H54 (cell line): ENCODE measurements at places on chromosomes 12 and 14.

DNA sequence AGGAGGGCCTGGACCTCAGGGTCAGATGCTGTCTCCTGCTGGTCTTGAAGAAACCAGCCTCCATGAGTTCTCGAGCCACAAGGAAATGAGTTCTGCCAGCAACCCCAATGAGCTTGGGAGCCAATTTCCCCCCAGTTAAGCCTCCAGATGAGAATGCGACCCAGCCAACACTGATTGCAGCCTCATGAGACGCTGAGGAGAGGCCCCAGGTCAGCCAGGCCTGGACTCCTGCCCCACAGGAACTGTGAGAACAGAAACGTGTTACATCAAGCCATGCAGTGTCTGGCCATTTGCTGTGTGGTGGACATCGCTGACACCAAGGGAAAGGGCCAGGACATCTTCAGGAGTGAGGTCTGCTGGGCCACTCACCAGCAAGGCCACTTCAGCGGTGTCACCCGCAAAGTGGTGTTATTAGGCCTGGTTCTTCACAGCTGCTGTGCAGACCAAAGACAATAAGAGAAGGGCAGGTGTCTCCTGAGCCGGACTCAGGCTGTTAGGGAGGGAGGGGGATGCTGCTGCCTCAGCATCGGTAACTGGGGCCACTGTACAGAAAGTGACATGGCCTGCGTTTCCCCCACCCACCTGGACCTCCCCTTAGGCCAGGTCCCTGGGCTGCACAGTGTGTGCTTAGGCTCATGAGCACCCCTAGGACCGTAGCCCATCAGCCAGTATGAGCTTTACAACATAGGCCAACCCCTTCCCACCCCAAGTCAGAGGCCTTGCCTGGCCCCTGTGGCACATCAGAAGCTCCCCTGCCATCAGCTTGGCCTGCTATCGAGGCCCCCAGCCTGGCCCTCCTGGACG is 272.4 kb upstream of the RTL1 start:
- no peak for DNase-seq

DNA sequence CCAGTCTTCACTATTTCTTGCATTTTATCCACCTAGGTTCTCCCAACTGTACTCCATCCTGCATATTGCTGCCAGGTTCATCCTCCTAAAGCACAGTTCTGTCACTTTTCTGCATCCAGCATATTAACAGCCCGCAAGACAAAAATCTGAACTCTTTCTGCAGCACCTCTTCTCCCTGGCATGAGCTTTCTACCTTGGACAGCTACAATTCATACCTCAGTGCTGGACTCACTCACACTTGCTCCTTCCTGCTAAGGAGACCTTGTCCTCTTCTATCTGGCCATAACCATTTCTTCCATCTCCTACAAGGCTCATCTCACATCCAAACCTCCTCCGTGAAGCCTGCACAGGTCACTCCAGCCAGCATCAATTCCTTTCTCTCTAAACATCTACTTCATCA is 170.1 kb upstream of the GRIP1 start:
- DNase-seq: no peak

DNA sequence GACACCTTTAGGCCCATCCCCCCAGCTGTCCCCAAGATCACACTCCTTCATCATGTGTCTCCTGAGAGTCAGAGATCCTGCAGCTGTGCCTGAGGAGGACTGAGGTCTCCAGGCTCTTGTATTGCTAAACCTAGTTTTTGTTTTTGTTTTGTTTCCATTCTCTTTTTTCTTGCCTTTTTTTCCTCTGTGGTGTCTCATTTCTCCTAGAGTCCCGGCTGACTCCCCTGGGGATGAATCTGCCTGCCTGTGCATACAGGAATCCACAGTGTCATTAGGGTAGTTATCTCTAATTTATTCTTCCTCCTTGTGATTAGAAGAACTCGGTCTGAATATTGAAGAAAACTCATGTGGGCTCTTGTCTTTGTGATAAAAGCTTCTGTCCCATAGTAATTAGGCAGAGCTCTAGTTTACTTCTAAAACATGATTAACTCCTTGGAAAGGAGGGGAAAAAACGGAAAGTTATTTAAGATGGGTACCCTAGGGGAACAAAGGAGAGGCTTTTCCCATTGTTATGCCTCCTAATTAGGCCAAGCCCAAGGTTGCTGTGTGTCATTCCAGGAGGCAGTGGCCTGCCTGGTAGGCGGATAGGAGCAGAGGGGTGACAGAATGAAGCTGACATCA is 343.2 kb downstream of the ZFP36L1 start:
- DNase-seq: no peak

DNA sequence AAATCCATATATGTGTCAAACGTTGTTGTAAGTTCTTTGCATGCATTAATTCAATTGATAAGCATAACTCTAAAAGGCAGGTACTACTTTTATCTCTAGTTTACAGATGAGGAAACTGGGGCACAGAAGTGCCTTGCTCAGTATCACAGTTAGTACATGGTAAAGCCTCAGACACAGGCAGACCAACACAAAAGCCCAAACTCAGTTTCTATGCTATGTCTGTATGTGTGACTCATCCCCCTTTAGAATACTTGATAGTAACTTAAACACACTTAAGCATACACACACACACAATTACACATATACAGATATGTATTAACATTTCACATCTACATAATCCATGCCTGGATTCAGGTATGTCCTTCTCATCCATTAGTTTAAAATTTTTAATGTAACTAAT is 88.0 kb downstream of the EPS8 start:
- no peak for DNase-seq

DNA sequence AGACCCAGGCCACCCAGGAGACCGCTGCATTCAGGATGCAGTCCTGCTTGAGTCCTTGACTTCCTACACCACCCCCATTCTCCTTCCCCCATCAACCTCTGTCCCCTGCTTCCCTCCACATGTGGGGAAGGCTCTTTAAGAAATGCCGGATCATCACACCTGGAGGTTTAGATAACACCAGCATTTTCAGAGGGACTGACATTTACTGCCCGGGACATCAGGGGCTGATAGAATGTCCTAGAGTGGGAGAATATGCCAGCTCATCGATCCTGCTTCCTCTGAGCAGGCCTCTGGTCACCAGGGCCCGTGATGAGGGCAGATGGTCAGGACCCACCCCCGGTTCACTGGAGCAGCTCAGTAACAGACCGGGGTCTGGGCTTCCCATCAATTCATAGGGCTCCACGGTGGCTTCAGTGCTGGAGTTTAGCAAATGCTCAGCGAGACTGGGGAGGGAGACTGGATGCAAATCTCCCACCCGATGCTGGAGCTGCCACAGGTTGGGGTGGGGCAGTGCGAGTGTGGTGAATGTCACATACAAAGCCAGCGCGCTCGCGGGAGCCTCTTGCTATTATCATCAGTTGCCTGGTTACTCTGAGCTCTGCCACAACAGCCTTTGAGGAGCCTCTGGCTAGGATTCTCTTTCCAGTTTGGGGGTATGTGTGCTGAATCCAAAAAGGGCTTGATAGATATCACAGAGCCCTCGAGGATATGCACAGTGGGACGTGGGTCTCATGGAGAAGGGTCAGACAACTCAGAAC is 111.6 kb downstream of the RBM19 start:
- DNase-seq: no peak

- no peak for DNase-seq
These were observed 23.2 kb upstream of the PTGDR start for GRCh38 chr14:52244328-52244727.

GRCh38 chr12:93956551-93956950 is 191.8 kb upstream of the PLXNC1 start:
- DNase-seq: no peak

DNA sequence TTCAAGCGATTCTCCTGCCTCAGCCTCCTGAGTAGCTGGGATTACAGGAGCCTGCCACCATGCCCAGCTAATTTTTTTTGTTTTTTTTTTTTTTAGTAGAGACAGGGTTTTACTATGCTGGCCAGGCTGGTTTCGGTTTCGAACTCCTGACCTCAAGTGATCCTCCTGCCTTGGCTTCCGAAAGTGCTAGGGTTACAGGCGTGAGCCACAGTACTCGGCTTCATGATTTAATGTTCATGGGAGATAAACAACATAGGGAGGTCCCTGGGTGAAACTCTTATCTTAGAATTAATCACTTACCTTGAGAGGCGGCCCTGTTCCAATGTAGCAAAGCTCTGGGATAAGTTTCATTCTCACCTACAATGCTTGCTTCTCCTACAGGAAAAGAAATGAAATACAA is 48.3 kb downstream of the SEL1L start:
- no peak for DNase-seq

GRCh38 chr12:20096430-20096829 is 271.9 kb upstream of the PDE3A start:
- no peak for DNase-seq

DNA sequence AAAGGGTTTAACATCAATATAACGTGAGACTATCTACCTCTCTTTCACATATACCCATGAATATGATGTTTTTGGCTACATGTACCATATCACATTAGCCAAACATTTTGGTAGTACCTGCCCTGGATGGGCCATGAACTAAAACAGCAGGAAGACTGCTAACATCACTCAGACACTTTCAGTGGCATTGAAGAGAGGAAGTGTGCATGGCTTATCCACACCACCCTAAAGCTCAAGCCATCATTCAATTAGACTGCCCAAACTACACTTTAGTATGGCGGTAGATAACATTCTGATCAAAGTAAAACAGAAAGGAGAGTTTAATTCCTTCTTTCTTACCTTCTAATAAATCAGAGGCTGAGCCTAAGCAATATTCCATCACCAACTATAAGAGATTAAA is 103.0 kb downstream of the PEBP1 start:
- DNase-seq: no peak

DNA sequence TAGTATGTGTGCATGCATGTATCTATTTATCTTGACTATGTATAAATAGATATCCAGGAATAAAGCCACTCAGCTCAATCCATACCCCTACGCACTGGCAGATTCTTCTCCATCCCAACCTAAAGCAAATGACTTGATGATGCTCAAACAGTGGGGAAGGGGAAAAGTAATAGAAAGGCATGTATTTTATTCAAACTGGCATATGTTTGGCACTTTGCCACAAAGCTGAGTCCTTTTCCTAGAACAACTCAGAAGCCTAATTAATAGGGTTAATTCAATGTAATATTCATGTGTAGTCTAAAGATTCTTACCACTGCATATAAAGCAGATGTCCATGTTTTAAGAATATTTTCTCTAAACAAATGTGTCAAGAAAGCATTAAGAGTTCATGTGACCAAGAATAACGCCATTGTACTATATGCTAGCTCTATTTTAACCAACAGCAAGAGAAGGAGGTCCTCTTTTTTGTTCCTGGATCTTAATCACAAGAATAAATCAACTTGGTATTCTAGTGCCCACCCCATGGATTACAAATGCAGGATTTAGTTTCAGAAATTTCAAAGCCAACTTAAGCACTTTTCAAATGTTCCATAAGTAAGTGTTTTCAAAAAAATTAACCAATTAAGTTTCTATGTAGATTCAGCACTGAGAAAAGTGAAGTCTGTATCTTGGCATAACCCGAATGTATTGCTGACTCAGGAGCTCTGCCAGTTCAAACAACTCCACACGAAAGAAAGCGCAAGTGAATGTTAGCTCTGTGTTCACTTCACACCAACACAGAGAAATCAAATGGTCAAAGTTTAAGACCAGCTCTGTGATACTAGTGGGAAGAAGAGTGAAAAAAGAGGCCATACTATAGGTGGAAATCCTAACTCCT is 233.6 kb downstream of the MED13L start:
- DNase-seq: no peak

- DNase-seq: no peak
These were observed 189.5 kb downstream of the TTC8 start for GRCh38 chr14:89013698-89014568.

DNA sequence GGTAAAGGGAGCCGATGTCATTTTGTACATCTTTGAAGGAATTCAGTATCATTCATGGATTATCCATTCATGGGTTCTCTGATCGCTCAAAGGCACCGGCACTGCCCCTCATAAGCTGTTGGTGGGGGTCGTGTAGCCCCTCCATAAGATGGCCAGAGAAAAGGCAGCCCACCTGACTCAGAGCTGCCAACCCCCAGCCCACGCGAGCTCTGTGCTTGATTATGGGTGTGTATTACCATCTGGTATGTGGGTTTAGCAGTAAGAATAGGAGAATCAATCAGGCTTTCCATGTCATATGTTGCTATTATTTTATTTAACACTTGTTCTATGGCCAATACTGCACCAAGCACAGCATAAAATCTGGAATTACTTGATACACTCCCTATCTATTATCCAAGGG is 32.1 kb upstream of the AMIGO2 start:
- no peak for DNase-seq

- DNase-seq: no peak
These were observed 284.2 kb downstream of the TTC8 start for GRCh38 chr14:89108608-89109007.

DNA sequence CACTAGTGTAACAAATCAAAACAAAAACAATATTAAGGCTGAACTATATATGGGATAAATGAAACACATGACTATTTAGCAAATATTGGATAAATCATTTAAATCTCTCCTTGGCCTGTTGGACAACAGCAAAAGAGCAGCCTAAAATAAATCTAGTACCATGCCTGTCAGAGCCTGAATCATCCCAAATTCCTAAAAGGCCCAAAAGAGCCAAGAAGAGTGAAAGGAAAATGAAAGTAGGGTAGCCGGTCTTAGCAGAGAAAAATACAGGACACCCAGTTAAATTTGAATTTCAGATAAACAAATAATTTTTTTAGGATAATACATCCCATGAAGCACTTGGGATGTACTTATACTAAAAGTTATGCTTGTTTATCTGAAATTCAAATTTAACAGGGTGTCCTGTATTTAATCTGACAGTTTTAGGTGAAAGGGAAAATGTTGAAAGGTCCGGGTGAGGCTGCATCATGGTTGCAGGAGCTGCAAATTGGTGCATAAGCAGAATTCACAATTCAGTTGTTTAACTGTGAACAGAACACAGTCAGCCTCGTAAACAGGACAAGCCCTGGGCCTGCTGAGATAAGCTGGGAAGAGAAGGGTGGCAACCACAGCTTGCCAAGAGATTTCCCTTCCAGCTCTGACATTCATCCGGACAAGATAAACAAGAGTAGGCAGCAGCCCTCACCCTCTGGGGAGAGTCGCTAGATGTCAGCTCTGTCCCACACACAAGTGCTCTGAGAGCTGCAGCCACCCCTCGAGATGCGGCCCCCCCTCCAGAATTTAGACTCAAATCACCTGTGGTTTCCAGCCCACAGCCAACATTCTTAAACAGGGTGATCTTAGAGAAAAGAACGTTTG is 30.3 kb downstream of the DMAC2L start:
- DNase-seq: no peak

- no peak for DNase-seq
These were observed 112.8 kb downstream of the DAD1 start for GRCh38 chr14:22476005-22476751.

GRCh38 chr12:80176706-80177105 is 77.4 kb downstream of the OTOGL start:
- no peak for DNase-seq
